ENCODE measurements at places on chromosomes 1 and 21. TPM values are rescaled to one million over a fixed set of nuclear protein-coding genes. Genes with fewer than 3 reads are reported as not detected.

GRCh38 chr1:56098946-56099345, 480.4 kb downstream of the PLPP3 start:
- no peak overlapping the region for H3K27ac ChIP-seq
- H3K4me3 ChIP-seq: no peak overlapping the region
- no peaks in the 10 kb centered on the region for H3K4me1 ChIP-seq
- no peaks in the 10 kb centered on the region for H3K27me3 ChIP-seq
- no peak for DNase-seq
- no peaks in the 10 kb centered on the region for H3K36me3 ChIP-seq

DNA sequence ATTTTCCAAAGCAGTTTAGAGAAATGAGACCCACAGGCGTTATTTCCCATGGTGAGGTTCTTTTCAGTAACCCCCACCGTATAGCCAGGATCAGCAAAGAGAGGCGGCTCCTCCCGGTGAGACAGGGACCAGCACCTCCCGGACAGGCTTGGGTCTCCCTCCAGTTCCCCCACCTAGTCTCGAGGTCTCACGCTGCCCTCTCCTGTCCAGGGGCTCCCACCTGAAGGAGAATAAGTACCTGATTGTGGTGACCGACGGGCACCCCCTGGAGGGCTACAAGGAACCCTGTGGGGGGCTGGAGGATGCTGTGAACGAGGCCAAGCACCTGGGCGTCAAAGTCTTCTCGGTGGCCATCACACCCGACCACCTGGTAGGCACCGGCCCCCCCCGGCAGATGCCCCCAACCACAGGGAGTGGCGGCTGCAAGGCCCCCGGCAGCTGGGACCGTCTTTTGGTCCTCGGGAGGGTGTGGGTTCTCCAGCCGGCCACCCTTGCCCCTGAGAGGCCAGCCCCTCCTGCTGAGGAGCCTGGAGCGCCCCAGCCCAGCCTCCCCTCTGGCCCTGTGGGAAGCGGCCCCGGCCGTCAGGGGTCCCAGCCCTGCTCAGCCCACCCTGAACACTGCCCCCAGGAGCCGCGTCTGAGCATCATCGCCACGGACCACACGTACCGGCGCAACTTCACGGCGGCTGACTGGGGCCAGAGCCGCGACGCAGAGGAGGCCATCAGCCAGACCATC, 4.9 kb downstream of the COL6A1 start:
- H3K27ac ChIP-seq: peak overlapping the region; percentile 91
- DNase-seq: no peak
- H3K36me3 ChIP-seq: peaks cover 46% of the 10 kb centered on the region
- H3K4me1 ChIP-seq: peaks cover 37% of the 10 kb centered on the region
- no peak overlapping the region for H3K4me3 ChIP-seq

DNA sequence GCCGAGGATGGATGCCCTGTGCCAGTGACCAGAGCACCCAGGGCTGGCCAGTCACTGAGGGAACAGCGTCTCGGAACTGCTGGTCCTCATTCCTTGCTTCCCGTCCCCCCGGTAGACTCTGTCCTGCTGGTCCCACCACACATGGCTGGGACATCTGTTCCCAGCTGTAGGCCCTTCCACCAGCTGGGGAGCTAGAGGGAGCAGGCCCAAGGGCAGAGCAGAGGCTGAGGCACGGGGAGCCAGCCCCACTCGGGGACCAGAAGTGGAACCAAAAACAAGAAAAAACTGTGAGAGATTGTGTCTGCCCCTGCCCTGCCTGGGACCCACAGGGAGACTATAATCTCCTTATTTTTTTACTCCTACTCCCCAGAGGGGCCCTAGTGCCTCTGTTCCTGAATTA, 23.8 kb downstream of the ATP8B2 start:
- H3K27me3 ChIP-seq: no peaks in the 10 kb centered on the region
- H3K27ac ChIP-seq: no peak overlapping the region
- peaks cover 22% of the 10 kb centered on the region for H3K4me1 ChIP-seq
- H3K36me3 ChIP-seq: peaks cover 57% of the 10 kb centered on the region
- no peak for DNase-seq

Gene ABCG1
- 18.7 TPM for total RNA-seq

Gene KRTAP13-2
- total RNA-seq: not detected

All from vagina (tissue), 2 donors.